ENCODE measurements at places on chromosomes 13 and 19.

DNA sequence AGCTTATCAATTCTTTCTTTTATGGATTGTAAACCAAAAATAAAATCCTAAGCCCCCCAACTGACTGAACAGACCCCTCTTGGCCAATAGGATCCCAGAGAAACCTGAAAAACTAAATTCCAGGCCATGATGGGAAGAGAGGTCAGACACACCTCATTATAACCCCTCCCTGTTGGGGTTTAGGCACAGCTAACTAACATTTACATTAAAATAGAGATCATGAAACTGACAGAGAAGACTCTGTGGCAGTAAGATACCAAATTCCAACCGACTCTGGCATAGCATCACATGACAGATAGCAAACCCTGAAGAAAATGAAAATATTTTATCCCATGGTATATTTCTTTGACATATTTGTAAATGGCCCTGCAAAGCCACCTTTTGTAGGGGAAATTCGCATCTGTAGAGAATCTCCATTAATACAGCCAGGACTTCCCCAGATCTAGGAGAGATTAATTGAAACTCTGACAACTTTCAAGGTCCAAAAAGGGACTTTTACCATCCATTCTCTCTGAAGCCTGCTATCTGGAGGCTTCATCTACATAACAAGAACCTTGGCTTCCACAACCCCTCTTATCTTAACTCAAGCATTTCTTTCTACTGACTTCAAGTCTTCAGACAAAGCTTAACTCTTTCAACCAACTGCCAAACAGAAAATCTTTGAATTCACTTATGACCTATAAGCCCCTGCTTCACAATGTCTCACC, 27.1 kb upstream of the GAS6 start:
- no peak for DNase-seq

DNA sequence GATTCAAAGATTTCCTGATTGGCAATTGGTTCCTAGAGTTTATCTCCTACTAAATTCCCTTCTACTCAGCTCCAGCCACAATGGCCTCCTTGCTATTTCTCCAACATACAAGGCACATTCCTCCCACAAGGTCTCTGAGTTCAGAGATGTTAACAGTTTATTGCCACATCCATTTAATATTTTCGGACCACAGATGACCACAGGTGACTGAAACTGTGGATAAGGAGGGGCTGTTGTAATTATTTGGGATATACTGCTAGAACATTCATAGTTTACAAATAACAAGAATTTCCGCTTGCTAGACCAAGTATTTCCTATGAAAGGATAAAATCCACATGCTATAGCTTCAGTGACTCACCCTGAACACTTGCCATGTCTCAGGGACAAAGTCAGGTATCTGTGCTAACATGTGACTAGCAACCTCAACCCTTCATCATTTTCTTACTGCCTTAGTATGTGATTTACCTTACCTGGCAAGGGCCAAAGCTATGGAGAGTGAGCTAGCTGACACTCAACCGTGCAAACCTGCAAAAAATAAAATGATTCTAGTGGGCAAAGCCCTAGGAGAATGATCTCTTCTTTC, 117.7 kb downstream of the TBC1D4 start:
- DNase-seq, result no peak

DNA sequence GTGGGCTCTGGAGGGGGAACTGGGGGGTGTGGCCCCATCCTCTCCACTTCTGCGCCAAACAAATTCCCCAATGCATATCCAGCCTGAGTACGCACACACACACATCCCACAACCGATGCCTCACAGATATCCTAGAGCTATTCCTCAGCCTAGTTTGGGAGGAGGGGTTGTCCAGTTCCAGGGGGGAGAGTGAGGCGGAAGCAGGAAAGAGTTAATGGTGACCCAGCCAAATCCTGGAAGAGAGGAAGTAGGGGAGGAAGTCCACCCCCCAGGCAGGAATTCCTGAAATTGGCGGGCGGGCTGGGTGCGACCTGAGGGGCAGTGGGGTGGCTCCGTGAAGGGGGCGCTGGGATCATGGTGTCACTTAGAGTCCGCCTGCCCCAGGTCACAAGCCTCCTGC, 897 bp downstream of the GPR4 start:
- DNase-seq, result no peak

DNA sequence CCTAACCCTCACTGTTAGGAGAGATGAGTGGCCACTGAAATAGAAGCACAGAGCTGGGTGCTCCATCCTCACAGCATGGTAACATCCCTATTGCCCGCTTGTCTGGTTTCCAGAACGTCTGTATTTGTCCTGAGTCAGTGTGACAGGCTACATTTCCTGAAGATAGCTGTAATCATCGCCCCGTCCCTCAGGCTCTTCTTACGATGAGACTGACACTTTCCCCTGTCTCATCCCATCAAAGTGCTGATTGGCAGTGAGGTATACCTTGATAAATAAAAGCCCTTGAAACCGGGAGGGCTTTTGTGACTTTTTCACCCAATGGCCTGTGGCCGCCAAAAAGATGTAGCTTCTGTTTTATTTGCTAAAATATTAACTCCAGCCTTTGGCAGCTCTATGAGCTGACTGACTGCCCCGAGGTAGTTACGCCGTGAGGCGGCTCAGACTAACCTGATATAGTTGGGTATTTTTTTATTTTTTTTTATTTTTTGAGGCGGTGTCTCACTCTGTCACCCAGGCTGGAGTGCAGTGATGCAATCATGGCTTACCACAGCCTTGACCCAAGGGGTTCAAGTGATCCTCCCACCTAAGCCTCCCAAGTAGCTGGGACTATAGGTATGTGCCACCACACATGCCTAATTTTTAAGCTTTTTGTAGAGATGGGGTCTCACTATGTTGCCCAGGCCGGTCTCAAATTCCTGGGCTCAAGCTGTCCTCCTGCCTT, 5.7 kb upstream of the LRRC4B start:
- no peak for DNase-seq

DNA sequence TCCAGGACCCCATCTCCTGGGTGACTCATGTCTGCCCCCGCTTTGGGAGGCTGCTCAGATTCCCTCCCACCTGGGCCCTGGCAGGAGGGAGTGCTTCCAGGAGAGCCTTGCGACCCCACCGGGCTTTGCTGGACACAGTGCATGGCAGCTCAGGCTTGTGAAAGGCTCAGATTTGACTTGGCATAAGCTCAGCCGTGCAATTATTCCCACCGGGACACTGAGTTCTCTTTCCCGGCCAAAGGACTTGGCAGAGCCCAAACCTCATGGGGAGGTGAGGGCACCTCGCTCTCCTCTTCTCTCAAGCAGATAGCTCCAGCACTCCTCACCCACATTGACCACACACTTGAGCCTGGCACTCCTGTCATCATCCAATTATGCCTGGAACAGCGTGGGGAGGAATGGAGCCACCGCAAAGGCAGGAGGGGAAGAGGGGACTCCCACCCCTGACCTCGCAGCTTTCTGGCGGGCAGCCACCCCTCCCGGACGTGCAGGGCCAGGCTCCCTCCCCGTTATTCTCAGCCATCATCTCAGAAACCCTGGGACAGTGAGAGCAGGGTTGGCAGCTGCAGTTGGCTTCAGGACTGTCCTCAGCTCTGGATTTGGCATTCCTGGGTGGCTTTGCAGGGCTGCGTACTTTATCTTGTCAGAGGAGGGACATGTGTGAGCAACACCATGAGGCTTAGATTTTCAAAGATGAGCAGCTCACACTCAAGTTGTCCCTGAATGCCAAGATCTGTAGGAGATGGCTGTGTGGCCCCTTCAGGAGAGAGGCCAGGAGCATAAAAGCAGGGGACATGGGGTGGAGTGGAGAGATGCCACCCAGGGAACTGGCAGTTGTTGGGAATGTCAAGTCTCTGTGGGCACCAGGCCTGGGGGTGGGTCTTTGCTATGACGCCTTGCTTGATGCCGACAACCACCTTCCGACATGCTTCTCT, 306.2 kb downstream of the TEX29 start:
- DNase-seq, result no peak

GRCh38 chr19:4583961-4584669, 24.6 kb upstream of the SEMA6B start:
- no peak for DNase-seq

- no peak for DNase-seq
Measured at GRCh38 chr19:17055636-17056035, 19.6 kb downstream of the HAUS8 start.

- DNase-seq, result no peak
Measured at GRCh38 chr13:66635526-66635925, 594.6 kb downstream of the PCDH9 start.

GRCh38 chr13:76383676-76384461, 502.3 kb downstream of the KCTD12 start:
- no peak for DNase-seq

DNA sequence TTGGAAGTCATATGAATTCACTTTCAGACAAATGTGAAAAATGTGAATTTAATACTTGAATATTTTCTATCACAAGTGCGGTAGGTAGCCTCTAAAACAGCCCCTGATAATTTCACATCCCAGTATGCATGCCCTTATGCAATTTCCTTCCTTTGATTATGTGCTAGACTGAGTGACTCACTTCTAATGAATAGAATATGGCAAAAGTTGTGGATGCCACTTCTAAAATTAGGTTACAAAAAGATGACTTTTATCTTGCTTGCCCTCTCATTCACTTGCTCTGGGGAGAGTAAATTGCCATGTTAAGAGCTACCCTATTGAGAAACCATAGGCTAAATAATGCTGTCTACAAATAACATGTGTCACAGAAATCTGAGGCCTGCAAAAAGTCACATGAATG, 402.5 kb upstream of the PCDH9 start:
- no peak for DNase-seq

GRCh38 chr13:94537740-94538630, 58.0 kb downstream of the TGDS start:
- DNase-seq, result no peak

- no peak for DNase-seq
Measured at GRCh38 chr13:108166078-108166477, 49.3 kb downstream of the LIG4 start.

Data from activated T-helper 2 cell treated with anti-CD3 and anti-CD28 coated beads, Interferon-gamma antibody, Interleukin-2, Interleukin-4, amounts not matched to agents 10 μg/mL and 5 μg/mL and 100 μg/mL, durations not matched to agents 14 hours and 24 hours and 36 hours (primary cell).